ENCODE measurements at places on chromosomes 4 and X. TPM values are rescaled to one million over a fixed set of nuclear protein-coding genes. Genes with fewer than 3 reads are reported as not detected.

UXT gene
- 71.8 TPM for total RNA-seq

SNCA gene
- total RNA-seq = 14.3 TPM

ZNF185 gene
- total RNA-seq = 8.1 TPM

XAGE1A gene
- not detected for total RNA-seq

ARMCX5 gene
- 11.4 TPM for total RNA-seq

PSMD10 gene
- total RNA-seq = 22.5 TPM

MSX1 gene
- total RNA-seq = 24.6 TPM

HTRA3 gene
- 55.5 TPM for total RNA-seq

MXRA5 gene
- total RNA-seq = 2.3 TPM

TRIML2 gene
- not detected for total RNA-seq

ADAM29 gene
- not detected for total RNA-seq

DCX gene
- not detected for total RNA-seq

HSFX3 gene
- total RNA-seq = not detected

APLN gene
- 1.8 TPM for total RNA-seq

RPS6KA6 gene
- total RNA-seq = 9.6 TPM

RHOH gene
- 10.2 TPM for total RNA-seq

GRIA2 gene
- 12.4 TPM for total RNA-seq

PRIMPOL gene
- total RNA-seq = 35.7 TPM

COL4A5 gene
- total RNA-seq = 53.5 TPM

PDE6B gene
- 1.8 TPM for total RNA-seq

FAT1 gene
- total RNA-seq = 106 TPM

NAA11 gene
- total RNA-seq = not detected

PF4V1 gene
- not detected for total RNA-seq

FAT4 gene
- 53.6 TPM for total RNA-seq

MAGEA4 gene
- not detected for total RNA-seq

DMRTC1 gene
- not detected for total RNA-seq

SRPK3 gene
- total RNA-seq = 4.9 TPM

HSFX2 gene
- 1.3 TPM for total RNA-seq

P2RY8 gene
- total RNA-seq = 4.2 TPM

BEX2 gene
- total RNA-seq = not detected

ABCB7 gene
- total RNA-seq = 12.5 TPM

NDST3 gene
- not detected for total RNA-seq

DCAF12L2 gene
- total RNA-seq = not detected

GABRG1 gene
- total RNA-seq = not detected

DCAF8L2 gene
- not detected for total RNA-seq

HPGDS gene
- total RNA-seq = 16.7 TPM

GAGE12E gene
- not detected for total RNA-seq

Data from thoracic aorta (tissue), 2 donors.